ENCODE measurements at places on chromosomes 16 and 17.

DNA sequence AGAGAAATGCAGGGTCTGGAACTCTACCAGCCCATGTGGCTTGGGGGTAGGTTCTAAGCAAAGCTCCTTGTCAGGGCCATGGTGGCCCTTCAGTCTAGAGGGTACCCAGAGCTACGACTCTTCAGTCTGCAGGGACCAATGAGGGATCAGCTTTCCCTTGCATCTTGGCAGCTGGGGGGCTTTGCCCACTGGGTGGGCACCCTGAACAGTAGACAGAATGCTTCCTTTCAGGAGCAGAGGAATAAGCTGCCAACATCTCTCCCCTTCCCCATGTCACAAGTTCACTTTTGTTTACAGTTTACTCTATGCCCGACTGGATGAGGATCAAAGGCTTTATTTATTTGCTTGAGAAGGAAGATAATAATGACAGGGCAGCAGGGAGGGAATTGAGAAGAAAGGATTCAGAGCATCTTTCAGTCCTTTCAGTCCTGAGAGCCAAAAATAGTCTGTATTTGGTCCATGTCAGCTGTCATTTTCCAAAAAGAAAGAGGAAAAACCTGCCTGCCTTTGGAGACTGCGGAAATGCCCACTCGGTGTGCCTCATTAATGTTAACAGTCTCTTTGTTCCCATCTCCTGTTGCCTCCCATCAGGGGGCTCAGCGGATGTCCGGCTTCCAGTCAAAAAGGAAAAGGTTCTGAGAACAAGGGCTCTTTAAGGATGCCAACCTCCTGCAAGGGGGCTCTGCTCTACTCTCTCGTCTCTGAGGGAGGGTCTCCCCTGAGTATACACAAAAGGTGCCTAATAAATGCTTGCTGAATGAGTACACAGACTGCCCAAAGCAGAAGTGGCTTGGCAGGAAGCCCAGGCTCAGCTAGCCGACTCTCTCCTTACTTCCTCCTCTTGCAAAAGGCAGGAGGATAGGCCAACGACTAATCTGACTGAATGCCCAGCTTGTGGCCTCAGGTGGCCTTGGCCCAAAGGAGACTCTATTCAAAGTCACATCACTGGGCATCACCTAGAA lies 17.1 kb downstream of the TRAF4 start:
- DNase-seq = peak; percentile 96

DNA sequence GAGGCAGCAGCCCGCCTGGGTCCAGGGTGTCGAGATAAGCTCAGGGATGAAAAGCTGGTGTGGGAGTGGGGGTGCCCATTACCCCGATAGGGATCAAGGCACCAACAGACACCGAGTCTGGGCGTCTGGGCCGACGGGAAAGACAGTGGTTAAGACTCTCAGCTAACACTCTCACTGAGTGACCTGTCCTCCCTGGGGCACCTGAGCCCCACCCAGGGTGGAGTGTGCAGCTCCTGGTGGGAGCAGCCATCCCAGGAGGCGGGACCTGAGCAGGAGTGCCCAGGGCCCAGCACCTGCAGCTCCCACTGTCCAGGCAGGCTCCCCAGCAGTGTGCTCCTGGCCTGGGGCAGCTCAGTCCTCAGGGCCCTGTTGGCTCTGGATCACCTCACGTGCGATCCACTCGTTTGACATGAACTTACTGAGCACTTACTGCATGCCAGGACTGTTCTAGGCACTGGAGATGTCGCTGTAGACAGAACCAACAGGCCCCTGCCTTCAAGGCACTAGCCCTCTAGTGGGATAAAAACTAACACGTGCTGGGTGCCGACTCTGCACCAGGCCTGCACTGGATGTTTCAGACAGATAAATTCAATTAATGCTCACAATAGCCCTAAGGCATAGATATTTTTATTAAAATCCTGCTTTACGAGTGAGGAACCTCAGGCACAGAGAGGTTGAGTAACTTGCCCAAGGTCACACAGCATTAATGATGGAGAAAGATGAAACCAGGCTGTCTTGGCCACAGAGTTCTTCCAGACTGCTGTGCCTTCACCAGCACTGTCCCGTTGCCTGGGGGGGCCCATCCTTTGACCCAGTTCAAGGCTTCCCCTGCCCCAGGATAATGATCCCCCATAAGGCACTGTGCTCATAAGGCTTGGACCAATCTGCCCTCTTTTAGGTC lies 1.9 kb downstream of the EVPLL start:
- DNase-seq = no peak

- no peak for DNase-seq
Observed at GRCh38 chr16:57045694-57046381, 46.5 kb upstream of the CPNE2 start.

- DNase-seq = no peak
Observed at GRCh38 chr17:19337712-19338023, 24.9 kb downstream of the B9D1 start.

DNA sequence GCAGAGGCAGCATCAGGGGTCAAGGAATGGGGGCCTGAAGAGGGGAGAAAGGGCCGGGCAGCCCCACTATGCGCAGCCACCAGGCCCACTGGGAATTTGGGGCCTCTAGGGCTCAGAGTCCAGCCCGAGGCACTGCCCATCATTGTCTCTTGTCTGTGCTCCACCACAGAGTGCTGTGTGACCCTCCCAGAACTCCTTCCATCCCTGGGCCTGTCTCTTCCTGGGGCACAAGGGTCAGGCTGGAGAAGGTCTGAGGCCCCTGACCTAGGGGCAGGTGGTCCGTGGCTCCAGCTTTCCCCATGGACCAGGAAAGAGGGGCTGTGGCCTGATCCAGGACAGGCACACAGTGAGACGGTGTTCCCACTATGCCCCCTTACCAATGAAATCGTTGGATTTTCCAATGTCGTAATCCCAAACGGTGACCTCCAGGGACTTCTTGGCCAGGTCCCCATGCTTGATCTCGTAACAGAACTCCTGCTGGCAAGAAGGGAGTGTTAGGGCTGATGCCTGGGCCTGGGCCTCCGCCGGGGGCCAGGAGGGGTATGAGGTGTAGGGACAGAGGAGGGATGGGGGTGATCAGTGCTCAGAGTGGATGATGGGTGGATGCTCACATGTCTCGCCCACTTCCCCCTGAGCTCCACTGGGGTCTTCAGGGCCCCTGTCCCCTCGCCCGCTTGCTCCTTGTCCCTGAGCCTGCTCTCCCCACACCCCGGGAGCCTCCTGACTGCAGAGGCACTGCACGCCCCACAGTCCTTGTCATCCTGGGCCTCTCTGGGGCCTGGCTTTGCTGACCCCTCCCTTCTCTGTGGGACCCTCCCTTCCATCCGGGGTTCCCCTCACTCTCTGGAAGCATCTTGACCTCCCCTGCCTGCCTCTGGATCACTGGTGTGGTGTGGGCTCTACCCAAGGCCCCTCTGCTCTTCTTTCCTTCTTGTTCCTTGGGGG lies 10.7 kb downstream of the SCGB1C2 start:
- DNase-seq = no peak

- no peak for DNase-seq
Observed at GRCh38 chr16:10245002-10245401, 62.8 kb upstream of the GRIN2A start.

- DNase-seq = peak; percentile 52
Observed at GRCh38 chr17:57955183-57955931, at the start of gene CUEDC1. Gene CUEDC1 (minus strand): TSS chr17:57955412. CDS start chr17:57885564, 69,848 bp downstream.

DNA sequence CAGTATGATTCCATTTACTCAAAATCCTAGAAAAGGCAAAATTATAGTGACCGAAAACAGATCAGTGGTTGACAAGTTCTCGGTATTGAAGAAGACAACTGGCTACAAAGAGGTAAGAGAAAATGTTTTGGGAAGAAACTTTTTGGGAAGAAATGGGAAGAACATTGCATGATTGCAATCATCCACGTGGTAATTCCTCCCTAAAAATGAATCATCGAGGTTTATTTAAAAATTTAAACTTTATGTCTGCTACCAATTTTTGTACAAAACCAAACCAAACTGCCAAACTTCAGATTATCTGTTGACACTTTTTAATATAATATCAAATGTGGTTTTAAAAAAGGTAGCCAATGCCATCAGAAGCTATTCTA lies 8.1 kb downstream of the SMURF2 start:
- DNase-seq = no peak

DNA sequence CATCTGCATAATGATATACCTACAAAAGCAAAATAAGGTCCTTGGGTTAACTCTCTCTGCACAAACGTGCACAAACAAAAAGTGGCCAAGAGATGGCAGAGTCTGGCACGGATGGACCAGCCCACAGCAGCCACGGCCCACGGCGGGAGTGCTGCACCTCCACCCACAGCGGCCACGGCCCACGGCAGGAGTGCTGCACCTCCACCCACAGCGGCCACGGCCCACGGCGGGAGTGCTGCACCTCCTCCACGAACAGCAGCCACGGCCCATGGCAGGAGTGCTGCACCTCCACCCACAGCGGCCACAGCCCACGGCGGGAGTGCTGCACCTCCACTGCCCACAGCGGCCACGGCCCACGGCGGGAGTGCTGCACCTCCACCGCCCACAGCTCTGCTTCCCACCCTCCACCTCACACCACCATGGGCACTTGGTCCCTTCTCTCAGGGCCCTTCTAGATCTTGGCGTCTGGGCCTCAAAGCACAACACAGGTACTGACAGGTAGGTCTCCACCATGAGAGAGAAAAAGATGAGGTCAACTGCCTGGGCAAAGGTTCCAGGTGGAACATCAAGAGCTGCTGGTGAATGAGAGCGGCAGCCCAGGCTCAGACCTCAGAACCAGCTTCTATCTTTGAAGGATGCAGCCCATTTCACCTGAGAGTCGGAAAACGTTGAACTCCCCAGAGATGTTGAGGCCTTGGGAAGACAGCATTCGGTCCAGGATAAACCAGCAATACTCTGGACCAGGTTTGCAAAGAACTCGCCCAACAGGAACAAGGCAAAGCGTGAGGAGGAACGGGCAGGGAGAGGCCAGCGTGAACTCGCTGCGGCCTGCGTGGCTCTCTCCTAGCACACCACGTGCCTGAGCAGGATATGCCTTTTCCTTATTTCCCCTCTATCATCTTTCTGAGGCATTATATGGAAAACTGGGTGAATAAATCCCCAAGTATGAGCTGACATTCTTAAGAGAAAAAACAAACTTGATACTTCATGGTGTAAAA lies 124.5 kb downstream of the ZNF778 start:
- DNase-seq = no peak

DNA sequence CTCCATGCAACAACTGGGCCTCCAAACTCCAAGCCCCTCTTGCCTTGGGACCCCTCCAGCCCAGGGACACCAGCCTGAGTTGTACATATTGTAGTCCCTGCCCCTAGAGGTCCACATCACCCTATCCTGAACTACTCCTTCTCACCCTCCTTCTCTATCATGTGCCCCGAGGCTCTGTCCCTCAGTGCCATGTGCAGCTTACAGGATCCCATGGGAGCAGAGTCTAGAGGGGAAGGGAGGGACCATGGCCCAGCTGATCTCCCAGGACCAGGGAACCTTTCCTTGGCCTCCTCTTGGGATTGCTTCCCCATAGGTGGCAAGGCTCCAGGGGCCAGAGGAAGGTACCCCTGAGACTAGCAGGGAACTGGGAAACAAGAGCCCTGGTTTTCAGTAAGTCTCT lies 35.3 kb downstream of the TMEM132E start:
- DNase-seq = no peak

- DNase-seq = no peak
Observed at GRCh38 chr17:83099086-83099555, 19.7 kb downstream of the METRNL start.

DNA sequence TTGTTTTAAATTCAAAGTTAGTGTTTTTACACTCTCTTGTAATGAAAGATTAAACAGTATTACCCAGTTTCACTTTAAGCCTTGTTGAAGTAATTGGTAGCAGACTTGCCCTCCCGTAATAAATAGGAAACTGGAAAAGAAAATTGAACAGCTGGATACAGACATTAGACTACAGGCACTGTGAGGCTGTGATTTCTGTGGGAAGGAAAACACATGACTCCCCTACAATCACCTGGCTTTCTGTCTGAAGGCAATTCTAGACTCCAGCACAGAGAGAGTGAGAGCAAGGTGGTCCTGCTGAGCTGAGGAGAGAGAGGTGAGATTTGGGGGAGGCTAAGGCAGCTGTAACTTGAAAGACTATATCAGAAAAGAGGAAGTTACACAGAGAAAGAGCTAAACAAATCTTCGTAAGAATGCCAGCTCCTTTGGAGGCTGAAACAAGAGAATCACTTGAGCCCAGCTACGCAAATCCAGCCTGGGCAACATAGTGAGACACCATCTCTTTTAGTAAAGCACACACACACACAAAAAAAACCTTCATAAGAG lies 57.8 kb upstream of the CDYL2 start:
- DNase-seq = no peak

Measured in AML-193 (cell line).